ENCODE measurements at places on chromosomes 3 and 15. TPM values are rescaled to one million over a fixed set of nuclear protein-coding genes. Genes with fewer than 3 reads are reported as not detected.

Gene GLDN
- polyA plus RNA-seq: 0.75 TPM

Gene CELSR3
- 0.90 TPM for polyA plus RNA-seq

Gene SNTN
- not detected for polyA plus RNA-seq

Gene MTMR10
- polyA plus RNA-seq: 19.5 TPM

Gene TRAT1
- 1.1 TPM for polyA plus RNA-seq

Gene RNU6-1
- polyA plus RNA-seq: not detected

Gene IL1RAP
- polyA plus RNA-seq: 12.2 TPM

Gene SCN11A
- 1.3 TPM for polyA plus RNA-seq

Gene TSEN2
- 11.5 TPM for polyA plus RNA-seq

Gene NLGN1
- 2.7 TPM for polyA plus RNA-seq

Gene HIGD2B
- not detected for polyA plus RNA-seq

Gene REC114
- 0.19 TPM for polyA plus RNA-seq

Gene INAFM2
- polyA plus RNA-seq: 12.7 TPM

Gene VIPR1
- polyA plus RNA-seq: 0.91 TPM

Gene STXBP5L
- polyA plus RNA-seq: not detected

Gene BFSP2
- polyA plus RNA-seq: not detected

Gene SNX1
- 60.3 TPM for polyA plus RNA-seq

Gene C3orf49
- 0.31 TPM for polyA plus RNA-seq

Gene IL17RB
- polyA plus RNA-seq: 3.6 TPM

Gene IMPDH2
- 218 TPM for polyA plus RNA-seq

Gene CEMIP
- 1.4 TPM for polyA plus RNA-seq

Gene RTP1
- 0.21 TPM for polyA plus RNA-seq

All from muscle of back (tissue), 13 donors.